ENCODE measurements at places on chromosomes 5 and 9.

DNA sequence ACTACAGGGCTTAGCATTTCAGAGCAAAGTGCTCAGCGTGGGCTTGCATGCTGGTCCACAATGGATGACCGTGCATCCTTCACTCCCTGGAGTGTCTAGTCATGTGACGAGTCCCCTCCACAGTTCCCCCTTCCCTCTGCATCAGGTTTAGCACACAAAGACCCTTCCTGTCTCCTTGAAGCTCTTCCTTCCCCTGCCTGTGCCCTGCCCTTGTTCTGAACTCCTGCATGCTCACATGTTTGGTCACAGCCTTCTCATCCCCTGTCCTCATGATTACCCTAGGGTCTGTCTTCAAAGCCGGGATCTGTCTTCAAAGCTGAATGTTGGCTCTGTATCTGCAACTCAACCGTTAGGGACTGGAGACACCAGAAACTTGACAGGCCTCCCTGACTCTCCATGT, 388.9 kb downstream of the SEMA5A start:
- DNase-seq = no peak

- no peak for DNase-seq
These were observed 370.4 kb downstream of the IRX2 start for GRCh38 chr5:2381070-2381469.

- DNase-seq = no peak
These were observed 17.9 kb downstream of the HSD17B4 start for GRCh38 chr5:119470105-119470763.

GRCh38 chr9:10265153-10265631, 347.6 kb downstream of the PTPRD start:
- DNase-seq = peak; percentile 91

DNA sequence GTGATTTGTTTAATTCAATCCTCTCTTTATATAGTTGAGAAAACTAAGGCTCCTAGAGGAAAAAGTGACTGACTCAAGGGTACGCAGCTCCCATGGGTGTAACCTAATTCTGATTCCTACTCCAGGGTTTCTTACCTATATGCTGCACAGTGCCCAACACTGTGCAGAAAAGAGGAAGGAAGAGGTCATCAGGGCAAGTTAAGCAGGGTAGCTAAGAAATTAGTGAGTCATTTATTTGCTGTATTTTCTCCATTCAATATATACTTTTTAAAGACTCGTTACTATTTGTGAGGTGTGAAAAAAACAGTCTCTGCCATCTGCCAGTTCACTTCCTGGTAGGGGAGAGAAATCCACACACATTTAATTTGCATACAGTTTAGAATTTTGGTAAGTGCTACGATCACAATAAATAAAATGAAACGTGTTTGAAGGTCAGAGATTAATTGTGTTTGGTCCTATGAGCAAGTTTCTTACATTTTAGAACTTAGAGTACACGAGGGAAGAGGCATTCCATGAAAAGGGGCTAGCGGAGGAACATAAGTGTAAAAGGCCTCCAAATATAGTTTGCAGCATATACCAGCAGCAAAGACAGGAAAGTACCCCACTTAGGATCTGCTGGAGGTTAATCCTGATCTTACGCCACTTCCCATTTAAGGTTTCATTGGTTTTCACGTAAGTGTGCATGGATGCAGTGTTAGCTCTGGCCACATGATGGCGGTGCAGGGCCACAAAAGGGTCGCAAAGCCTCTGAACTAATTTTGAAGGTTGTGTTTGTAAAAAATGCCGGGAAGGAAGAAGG, 59.9 kb upstream of the TLR4 start:
- peak; percentile 45 for DNase-seq

DNA sequence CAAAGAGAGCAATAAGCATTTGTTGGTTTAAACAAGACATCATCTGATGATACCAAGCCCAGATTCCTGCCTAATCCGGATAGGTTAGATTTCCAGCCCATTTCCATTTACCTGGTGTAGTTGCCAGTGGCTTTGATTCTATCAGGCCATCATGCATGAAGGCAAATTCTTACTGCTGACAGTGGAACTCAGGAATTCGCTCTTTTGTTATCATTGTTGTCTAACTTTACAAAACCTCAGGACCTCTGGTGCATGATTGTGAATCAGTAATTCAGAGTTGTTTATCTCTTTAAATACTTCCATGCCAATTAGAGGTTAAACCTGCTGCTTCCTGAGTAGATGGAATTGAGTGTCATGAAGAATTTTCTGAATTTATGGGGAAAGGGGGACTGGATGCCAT, 76.5 kb downstream of the C9orf152 start:
- DNase-seq = peak; percentile 57

DNA sequence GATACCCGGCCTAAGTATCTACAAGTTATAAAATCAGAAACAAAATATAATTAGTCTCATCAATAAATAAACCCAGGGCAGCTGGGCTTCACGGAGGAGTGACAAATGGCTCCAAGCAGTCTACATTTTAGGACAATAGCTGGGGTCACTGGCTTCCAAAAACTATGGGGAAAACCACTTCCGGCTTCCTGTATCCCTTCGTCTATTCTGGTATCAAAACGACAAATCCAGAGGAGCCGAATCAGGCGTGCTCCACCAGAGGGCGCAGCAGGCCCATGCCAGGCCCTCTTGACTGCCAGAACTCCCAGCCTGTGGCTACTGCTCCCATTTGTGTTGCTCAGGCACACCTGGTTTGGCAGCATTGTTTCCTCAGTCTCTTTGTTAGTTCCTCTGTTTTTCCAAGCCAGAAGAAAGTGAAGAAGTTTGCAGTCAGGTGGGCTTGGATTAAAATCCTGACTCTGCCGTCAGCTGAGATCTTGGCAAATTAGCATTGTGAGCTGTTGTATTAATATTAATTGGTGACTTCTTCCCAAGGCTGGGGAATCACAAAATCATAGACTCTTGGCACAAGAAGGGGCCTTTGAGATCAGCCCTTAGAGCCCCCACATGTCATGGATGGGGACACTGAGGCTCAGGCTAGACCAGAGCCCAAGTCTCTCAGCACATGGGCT, 11.6 kb upstream of the RAB14 start:
- DNase-seq = peak; percentile 87

DNA sequence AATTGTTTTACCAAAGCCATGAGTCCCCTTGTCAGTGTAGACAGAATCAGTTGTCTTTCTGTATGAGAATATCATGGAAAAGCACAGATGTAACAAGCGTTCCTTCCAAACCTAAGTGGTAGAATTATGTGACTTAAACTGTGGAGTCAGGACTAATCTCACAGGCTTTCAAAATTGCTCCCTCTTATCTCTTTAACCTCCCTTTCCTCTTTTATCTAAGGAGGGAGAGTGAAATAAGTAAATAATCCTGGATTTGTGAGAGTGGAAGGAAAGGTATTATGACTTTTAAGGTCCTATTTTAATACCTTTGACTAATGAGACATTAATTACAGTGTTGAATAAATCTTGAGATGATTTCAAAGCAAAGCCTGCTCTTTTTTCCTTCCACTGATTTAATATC, 52.4 kb upstream of the LIFR start:
- no peak for DNase-seq

GRCh38 chr5:160260881-160261815, 31.8 kb downstream of the FABP6 start:
- DNase-seq = peak; percentile 55

DNA sequence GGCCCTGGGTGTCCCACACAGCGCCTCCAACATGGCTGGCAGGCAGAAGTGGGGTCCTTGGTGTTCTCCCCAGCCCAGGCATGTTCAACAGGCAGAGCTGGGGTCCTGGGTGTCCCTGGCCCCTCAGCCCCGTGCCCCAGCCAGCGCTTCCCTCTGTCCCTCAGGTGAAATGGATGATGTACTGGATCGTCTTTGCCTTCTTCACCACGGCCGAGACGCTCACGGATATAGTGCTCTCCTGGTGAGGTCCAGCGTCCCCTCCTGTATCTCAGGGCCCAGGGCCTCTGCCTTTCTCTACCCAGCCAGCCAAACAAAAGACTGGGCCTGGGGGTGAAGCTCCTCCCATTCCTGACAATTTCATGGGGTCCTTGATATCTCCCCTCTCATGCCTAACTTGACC, 2.4 kb downstream of the REEP2 start:
- no peak for DNase-seq

DNA sequence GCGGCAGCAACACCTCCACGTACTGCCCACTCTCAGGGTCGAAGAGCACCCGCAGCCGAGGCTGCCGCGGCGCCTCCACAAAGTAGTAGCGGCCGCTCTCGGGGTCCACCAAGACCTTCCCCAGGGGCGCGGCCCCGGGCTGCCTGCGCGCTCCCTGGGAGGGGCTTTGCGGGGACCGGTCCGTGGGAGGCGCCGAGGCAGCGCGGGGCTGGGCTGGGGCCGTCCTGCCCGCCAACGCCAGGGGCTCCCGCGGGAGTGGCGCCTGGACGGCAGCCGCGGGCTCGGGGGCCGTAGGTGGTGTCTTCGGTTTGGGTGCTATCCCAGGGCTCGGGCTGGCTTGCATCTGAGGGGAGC, 2.6 kb upstream of the MZB1 start:
- no peak for DNase-seq

DNA sequence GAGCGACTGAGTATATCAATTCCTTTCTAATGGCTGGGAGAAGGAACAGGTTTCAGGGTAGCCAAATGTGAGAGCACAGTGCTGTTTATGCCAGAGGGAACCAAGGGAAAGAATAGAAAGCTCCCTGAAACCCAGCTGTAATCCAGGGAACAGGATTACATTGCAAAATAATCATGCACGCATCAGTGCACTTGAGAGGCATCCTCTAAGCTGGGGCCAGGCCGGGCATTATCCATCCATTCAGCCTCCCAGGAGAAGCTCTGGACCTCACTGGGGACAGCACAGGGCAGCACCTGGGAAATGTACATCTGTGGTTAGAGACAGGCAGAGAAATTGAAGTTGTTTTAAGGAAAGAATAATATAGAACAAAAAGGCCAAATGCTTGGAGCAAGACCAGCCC, 72.7 kb downstream of the MTRR start:
- DNase-seq = no peak

GRCh38 chr5:126122942-126123341, 300.3 kb upstream of the GRAMD2B start:
- no peak for DNase-seq

DNA sequence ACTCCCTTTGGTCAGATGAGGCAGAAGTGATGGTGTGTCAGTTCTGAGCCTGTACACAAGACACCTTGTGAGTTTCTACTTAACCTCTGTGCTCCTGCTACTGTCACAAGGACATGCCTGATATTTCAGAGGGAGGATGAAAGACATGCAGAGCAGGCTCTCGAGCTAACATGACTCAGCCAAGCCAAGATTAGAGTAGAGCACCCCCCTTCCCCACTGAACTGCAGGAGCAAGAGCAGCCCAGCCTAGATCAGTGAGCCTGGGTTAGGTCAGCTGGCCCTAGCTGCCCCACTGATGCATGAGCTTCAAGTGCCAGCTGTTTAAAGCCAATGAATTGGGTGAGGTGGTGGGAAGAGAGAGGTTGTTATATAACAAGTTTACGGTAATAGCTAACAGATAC, 36.7 kb downstream of the BRINP1 start:
- DNase-seq = no peak

GRCh38 chr9:112680731-112681402, 37.0 kb downstream of the INIP start:
- no peak for DNase-seq

DNA sequence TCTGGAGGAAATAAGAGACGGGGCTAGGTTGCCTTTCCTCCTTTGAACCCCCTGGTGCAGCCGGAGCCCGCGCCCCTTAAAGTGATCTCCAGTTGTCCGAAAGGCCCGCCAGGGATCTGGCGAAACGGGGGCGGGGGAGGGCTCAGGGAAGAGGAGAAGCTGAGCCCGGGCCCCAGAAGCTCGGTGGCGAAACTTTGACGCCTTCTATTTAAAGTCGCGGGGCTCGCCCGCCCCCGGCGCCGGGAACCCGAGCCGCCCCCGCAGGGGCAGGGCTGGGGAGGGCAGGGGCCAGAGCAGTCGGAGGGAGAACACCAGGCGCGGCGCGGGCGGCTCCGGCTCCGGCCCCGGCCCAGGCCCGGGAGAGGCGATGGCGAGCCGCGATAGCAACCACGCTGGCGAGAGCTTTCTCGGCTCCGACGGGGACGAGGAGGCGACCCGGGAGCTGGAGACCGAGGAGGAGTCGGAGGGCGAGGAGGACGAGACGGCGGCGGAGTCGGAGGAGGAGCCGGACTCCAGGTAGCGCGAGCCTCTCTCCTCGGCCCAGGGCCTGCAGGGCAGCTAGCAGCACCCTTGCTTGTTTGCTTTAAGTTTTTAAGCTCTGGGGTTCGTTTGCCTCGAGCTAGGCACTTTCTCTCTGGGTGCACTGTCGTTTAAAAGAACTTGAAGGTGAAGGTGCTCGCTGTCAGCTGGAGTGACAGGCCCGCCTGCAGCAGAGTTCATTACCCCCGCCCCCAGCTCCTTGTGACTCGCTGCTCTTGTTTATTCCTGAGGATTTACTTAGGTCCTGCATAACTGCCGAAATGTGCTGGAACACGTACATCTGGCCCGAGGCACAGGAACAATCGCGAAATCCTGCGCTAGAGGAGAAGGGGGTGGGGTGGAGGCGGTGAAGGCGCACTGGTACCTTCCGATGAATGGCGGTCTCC, at the start of gene CMYA5:
TSS of gene CMYA5 (plus strand) at position 296 of the 926 bp plus-strand sequence. CDS start at position 368, 72 bp downstream.
- DNase-seq = peak; percentile 31

GRCh38 chr9:38284588-38285051, 107.9 kb upstream of the ALDH1B1 start:
- DNase-seq = no peak

DNA sequence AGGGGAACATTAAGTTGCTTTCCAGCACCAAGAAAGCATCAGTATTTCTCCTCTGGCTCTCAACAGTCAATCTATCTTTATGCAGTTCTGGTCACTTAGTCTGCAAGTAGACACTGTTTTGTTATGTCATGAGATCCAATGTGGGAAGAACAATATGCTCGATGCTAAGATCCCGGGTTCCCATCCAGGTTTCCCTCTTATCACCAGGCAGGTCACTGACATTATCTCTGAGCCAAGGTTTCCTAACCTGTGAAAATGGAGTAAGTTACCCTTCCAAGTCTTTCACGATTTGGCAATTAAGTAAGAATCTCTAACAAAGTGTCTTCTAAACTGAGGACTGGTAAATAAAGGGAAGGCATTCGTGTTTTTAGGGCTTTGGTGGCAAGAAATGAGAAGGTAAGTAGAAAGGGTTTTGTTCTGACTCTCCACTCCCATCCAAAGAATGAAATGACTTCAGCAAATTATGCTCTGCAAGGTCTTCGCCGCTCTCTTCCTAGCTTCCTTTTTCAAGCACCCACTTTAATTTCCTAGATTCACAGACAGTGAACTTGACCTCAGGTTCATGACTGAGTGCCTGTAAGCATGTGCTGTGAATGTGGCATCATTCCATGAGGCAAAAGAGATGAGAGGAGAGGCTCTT, 86.4 kb downstream of the DCP2 start:
- no peak for DNase-seq

DNA sequence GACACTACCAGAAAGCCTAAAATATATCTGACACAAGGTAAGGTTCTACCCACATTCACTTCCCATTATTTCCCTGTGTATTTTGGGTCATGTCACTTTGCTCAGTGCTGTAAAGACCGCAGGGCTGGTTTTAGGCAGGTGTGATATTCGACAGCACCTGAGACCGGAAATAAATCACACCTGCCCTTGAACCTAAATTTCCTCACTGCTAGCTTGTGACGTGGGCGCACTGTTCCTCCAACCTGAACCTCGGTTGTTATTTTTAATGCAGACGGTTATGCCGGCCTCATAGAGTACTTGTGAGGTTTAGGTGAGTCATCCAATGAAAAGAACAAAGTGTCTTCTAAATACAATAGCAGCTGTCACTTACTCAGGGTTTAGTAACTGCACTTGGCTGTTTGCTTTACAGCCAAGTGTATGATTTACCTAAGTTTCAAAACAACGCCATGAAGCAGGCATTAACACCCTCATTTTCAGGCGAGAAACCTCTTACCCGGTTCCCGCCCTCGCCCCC, 20.7 kb upstream of the ZNF782 start:
- no peak for DNase-seq

Data from fibroblast of skin of right quadriceps (primary cell).